ENCODE measurements at places on chromosomes 4 and X.
A peak's percentile ranks its signal among the peaks of the same experiment; 100 is the strongest.

- H3K36me3 ChIP-seq: no peaks in the 10 kb centered on the region
- no peak overlapping the region for H3K4me3 ChIP-seq
- H3K4me1 ChIP-seq: peaks cover 3% of the 10 kb centered on the region
- DNase-seq: no peak
- no peak overlapping the region for H3K27ac ChIP-seq
Observed at GRCh38 chr4:20305976-20306375, 54.3 kb downstream of the SLIT2 start.

DNA sequence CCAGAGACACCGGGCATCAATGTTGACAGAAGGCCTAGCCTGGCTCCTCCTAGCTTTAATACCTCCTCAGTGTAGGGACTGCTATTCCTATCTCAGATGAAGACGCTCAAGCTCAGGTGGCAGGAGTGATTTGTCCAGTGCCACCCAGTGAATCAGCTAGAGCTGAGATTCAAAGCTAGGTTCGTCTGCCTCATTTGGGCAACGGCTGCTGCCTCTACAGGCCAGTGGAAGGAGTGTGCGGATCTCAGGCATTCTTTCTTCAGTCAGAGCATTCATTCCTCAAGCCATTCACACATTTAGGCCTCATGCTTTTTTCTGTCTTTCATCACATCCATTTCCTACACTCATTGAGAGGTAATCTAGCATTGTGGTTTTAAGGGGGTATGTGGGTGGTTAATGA is 7.3 kb downstream of the TSR2 start:
- peaks cover 16% of the 10 kb centered on the region for H3K36me3 ChIP-seq
- DNase-seq: peak; percentile 69
- no peaks in the 10 kb centered on the region for H3K4me1 ChIP-seq
- H3K4me3 ChIP-seq: no peak overlapping the region

DNA sequence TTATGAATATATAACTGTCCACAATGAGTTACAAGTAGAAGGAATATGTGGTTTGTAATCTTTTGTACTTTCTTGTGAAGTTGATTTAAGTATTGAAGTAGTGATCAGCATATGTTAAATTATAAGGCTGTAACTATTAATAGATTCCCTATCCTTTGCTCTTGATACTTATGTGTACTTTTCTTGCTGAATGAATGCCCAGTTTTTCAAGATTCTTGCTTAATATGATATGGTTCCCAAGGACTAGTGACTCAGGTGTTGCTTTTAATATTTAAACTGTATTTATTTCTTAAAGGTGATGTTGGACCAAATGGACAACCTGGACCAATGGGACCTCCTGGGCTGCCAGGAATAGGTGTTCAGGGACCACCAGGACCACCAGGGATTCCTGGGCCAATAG is 121.7 kb downstream of the IRS4 start:
- no peak for DNase-seq
- H3K27ac ChIP-seq: no peak overlapping the region
- no peaks in the 10 kb centered on the region for H3K27me3 ChIP-seq
- no peaks in the 10 kb centered on the region for H3K36me3 ChIP-seq
- H3K4me3 ChIP-seq: no peak overlapping the region
- H3K4me1 ChIP-seq: no peaks in the 10 kb centered on the region

- H3K4me1 ChIP-seq: no peaks in the 10 kb centered on the region
- no peaks in the 10 kb centered on the region for H3K36me3 ChIP-seq
- no peak for DNase-seq
- no peak overlapping the region for H3K27ac ChIP-seq
- no peaks in the 10 kb centered on the region for H3K27me3 ChIP-seq
Observed at GRCh38 chr4:124505211-124505610, 207.3 kb downstream of the ANKRD50 start.

DNA sequence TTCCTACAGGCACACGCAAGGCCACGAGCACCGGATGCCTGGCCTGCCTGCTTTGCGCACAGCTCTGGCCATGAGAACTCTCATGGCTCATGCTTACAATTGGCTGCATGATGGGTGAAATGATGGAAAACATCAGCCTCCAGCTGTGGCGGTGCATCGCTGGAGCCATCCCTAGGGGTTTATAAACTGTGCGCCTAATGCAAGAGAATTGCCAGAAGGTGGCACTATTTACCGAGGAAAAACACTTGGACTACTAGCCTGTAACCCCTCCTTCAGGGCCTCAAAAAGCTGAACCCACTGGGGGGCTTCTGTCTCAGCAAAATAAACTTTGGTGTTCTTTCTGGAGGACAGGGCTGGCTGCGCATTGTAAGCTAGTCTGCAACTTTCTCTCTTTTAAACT is 51.9 kb downstream of the PHKA2 start:
- no peaks in the 10 kb centered on the region for H3K4me1 ChIP-seq
- DNase-seq: no peak
- no peak overlapping the region for H3K27ac ChIP-seq
- no peaks in the 10 kb centered on the region for H3K27me3 ChIP-seq
- no peak overlapping the region for H3K4me3 ChIP-seq

DNA sequence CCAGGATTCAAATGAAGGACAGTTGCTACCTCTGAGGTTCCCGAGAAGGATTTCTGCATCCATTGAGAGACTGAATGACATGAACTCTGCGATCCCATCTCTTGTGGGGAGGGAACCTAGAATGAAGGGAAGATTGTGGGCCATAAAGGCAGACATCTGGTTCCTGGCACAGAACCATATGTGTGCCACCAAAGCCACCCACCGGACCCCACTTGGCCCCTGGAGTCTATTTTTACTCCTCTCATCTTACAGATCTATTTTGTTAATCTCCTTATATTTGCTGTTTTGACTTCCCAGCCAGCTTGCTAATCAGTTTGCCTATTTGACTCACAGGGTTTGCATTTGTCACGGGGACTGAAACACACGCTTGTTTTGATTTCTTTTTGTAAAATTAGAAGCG is 7.3 kb downstream of the SOD3 start:
- peak; percentile 80 for DNase-seq
- peaks cover 10% of the 10 kb centered on the region for H3K4me1 ChIP-seq
- H3K27me3 ChIP-seq: peaks cover 6% of the 10 kb centered on the region
- no peak overlapping the region for H3K27ac ChIP-seq

- no peak overlapping the region for H3K27ac ChIP-seq
- DNase-seq: no peak
- H3K4me1 ChIP-seq: no peaks in the 10 kb centered on the region
- no peaks in the 10 kb centered on the region for H3K36me3 ChIP-seq
- H3K27me3 ChIP-seq: peaks cover 6% of the 10 kb centered on the region
Observed at GRCh38 chr4:47390428-47391125, 72.9 kb downstream of the COMMD8 start.

GRCh38 chrX:8913655-8914409 is 112.6 kb upstream of the FAM9A start:
- peaks cover 4% of the 10 kb centered on the region for H3K4me1 ChIP-seq
- H3K27ac ChIP-seq: peak overlapping the region; percentile 20
- H3K36me3 ChIP-seq: no peaks in the 10 kb centered on the region
- DNase-seq: peak; percentile 27

GRCh38 chrX:23540532-23540931 is 126.8 kb upstream of the PRDX4 start:
- no peak overlapping the region for H3K27ac ChIP-seq
- H3K27me3 ChIP-seq: no peaks in the 10 kb centered on the region
- no peak overlapping the region for H3K4me3 ChIP-seq
- H3K36me3 ChIP-seq: no peaks in the 10 kb centered on the region
- H3K4me1 ChIP-seq: no peaks in the 10 kb centered on the region

DNA sequence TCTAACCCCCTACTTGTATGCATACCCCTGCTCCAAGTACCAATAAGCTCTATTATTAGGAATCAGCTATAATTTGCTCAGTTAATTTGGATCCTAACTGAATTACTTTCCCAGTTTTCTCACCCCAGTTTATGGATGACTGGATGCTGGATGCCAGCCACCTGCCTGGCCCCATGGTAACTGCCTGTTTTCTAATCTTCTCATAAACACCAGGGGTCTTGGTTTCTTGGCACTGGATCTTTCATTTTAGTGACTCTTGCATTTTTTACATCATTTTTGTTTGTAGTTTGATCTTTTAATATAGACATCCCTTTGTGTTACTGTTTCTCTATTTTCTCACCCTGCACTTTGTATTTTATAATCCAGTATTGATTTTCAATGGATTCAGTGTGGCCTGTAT is 246.8 kb downstream of the ADGRL3 start:
- H3K27ac ChIP-seq: no peak overlapping the region
- H3K4me3 ChIP-seq: no peak overlapping the region
- H3K4me1 ChIP-seq: no peaks in the 10 kb centered on the region
- H3K27me3 ChIP-seq: no peaks in the 10 kb centered on the region
- DNase-seq: peak; percentile 0
- no peaks in the 10 kb centered on the region for H3K36me3 ChIP-seq

- no peaks in the 10 kb centered on the region for H3K36me3 ChIP-seq
- no peak for DNase-seq
- H3K4me1 ChIP-seq: no peaks in the 10 kb centered on the region
- no peak overlapping the region for H3K27ac ChIP-seq
- H3K27me3 ChIP-seq: no peaks in the 10 kb centered on the region
Observed at GRCh38 chr4:75087865-75088264, 154.9 kb downstream of the PARM1 start.

- no peak overlapping the region for H3K4me3 ChIP-seq
- H3K27ac ChIP-seq: no peak overlapping the region
- H3K36me3 ChIP-seq: no peaks in the 10 kb centered on the region
- DNase-seq: no peak
- H3K27me3 ChIP-seq: peaks cover 6% of the 10 kb centered on the region
Observed at GRCh38 chr4:76867880-76868655, 29.9 kb downstream of the SOWAHB start.

GRCh38 chrX:150099316-150099715 is 161.0 kb upstream of the EOLA2 start:
- H3K4me3 ChIP-seq: no peak overlapping the region
- no peaks in the 10 kb centered on the region for H3K27me3 ChIP-seq
- H3K36me3 ChIP-seq: no peaks in the 10 kb centered on the region
- no peak for DNase-seq
- H3K27ac ChIP-seq: no peak overlapping the region
- peaks cover 4% of the 10 kb centered on the region for H3K4me1 ChIP-seq

DNA sequence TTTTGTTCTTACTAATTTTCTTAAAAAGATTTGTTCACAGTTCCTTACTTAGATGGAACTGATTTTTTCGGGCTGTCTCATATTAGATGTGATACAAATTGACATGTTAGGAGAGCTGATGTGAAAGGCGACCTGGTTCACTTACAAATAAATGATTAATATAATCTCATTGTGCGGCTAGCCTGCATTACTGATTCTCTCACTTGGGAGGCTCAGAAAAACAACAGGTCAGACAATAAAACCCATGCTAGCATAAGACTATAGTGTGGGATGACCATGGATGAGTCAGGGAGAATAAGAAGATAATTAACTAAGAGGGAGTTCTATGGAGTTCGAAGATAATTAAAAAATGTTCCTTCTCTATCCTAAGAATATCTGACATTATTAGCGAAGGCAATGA is 40.8 kb downstream of the RTL9 start:
- H3K36me3 ChIP-seq: no peaks in the 10 kb centered on the region
- no peak for DNase-seq
- peaks cover 4% of the 10 kb centered on the region for H3K27me3 ChIP-seq
- H3K27ac ChIP-seq: no peak overlapping the region
- peaks cover 30% of the 10 kb centered on the region for H3K4me1 ChIP-seq
- no peak overlapping the region for H3K4me3 ChIP-seq

DNA sequence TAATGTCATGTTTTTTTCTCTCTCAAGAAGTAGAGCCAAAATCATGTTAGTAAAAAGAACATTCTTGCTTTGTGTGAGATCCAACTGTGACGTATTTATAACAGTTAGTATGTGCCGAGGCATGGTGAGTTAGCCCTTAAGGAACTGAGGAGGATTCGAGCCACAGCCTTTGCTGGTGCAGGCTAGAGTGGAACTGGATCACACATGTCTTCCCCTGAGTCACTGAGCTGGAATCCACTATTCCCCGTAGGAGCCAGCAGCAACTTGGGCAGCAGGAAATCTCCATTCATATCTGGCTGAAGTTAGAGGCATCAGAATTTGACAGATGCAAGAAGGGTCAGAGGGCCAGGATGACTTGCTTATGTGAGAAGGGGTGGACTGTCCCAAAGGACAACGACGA is 144.6 kb upstream of the KIT start:
- no peaks in the 10 kb centered on the region for H3K36me3 ChIP-seq
- H3K4me3 ChIP-seq: no peak overlapping the region
- peak; percentile 95 for DNase-seq

DNA sequence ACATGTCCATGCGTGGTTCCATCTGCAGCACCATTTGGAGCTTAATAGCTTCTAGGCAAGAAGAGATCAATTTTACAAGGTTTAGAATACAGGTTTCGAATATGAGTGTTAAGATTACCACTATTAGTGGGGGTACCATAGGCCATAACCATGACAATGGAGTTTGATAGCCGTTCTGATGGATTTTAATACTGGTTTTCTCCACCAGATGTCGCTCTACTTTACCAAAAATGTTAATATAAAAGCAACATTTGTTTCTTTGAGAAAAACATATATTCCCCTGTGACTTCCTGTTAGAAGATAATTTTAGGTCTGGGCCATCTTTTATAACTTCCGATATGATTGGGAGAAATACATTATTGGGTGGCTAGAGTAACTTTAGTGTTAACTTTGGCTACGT is 499.7 kb upstream of the POU3F4 start:
- H3K4me3 ChIP-seq: no peak overlapping the region
- H3K36me3 ChIP-seq: no peaks in the 10 kb centered on the region
- H3K27me3 ChIP-seq: no peaks in the 10 kb centered on the region
- peak; percentile 3 for DNase-seq
- H3K27ac ChIP-seq: no peak overlapping the region

DNA sequence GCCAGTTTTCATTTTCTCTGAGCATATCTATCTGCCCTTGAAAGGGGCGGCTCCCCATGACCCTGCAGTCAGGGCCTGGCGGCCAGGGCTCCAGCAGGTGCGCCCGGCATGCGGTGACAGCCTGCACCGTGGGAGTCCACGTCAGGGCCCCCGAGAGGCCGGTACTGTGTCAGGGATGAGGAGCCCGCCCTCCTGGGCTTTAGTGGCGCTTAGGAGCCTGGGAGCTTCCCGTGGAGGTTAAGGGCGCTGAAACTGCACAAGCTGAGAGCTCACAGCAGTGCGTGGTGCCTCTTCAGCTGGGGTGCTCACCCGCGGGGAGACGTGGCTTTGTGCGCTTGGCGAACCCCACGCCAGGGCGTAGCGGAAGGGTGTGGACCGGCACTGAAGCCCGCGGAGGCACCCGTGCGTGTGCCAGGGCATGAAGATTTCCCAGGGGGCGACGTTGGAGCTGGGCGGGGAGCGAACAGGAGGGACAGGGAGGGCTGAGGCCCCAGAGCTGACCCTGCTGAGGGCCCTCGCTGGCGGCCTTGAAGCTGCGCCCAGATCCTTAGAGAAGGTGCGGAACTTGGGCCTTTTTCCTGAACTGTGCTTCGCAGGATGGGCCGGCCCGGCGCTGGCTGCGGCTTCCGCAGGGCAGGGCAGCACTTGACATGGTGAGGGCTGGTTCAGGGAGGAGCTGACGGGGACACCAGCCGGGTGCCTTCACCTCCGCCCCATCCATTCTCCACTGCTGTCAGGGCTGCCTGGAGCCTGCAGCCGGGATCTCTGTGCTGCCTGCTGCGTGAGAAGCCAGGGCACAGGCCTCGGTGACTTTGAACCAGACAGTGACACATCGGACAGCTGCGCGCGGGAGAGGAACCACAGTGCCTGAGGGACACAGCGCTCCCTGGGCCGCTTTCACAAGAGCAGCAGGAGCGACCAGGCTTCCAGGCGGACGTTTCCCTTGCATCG is 32.9 kb downstream of the HTT-AS start:
- no peaks in the 10 kb centered on the region for H3K27me3 ChIP-seq
- H3K27ac ChIP-seq: peak overlapping the region; percentile 42
- H3K36me3 ChIP-seq: no peaks in the 10 kb centered on the region
